ENCODE measurements at places on chromosomes 2 and 18.
A peak's percentile ranks its signal among the peaks of the same experiment; 100 is the strongest.

GRCh38 chr2:55899881-55900280 lies 23.7 kb downstream of the EFEMP1 start:
- no peak for DNase-seq

DNA sequence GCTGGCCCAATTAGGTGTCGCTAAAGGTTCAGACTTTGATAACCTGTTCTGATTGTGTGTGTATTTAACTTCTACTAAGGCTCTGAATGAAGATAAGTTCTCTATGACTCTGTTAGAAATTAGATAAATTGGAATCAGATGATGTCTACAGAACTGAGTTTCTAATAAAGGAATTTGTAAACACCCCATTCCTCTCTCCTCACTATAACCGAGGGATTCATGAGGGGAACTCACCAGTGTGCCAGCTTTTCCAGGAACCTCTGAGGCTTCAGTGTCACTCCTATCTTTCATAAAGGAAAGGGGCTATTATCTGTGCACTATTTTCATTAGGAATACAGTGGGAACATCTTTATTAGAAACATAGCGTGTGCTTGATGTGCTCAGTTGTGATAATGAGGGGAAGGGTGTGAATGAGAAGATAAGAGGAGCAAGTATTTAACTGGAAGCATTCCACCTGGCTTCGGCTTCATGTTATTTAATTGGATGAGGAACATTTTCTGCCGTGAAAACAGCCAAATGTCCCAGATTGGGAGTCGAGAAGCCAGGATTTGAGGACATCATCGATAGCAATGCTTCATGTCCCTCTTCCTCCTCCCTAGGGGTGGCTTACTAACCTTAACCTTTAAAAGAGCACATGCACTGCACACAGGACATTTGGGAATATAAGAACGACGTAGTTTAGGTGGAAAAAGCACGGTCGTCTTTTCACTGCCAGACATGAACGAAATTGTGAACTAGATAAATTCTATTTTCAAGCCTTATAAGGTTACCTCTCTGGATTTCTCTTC lies 84.8 kb upstream of the TCF4 start:
- DNase-seq = no peak

- no peak for DNase-seq
Observed at GRCh38 chr2:182615036-182615435, 101.0 kb upstream of the DNAJC10 start.

DNA sequence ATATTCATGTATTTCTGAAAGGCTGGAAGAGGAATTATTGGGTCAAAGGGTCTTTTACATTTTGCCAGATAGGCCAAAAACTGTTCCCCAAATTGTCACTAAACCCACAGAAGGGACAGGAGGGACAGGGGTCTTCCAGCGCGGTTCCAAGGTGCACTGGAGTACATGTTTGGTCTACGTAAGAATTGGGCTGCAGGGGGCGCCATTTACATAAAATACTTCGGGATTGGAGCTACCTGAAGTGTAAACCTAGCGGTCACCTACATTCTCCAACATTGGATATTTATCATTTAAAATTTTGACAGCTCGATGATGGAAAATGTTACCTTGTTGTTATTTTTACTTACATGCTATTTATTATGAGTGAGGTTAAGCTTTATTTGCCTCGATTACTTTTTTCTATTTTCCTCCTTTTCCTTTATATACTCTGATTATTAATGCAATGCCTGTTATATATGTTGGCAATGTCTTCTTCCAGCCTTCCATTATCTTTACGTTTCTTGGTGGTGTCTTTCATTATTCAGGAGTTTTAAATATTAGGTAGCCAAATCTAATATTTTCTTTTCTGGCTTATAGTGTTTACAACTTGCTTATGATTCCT lies 43.0 kb upstream of the RAB6C start:
- DNase-seq = peak; percentile 72

- no peak for DNase-seq
Observed at GRCh38 chr2:97688062-97688827, 18.7 kb downstream of the C2orf92 start.

All from activated T-cell treated with anti-CD3 and anti-CD28 coated beads, Interleukin-2, amount 50 U/mL, for 48 hours (primary cell).